ENCODE measurements at places on chromosomes 1 and 21.

- no peak for DNase-seq
Measured at GRCh38 chr1:184622136-184622823, 132.4 kb downstream of the EDEM3 start.

DNA sequence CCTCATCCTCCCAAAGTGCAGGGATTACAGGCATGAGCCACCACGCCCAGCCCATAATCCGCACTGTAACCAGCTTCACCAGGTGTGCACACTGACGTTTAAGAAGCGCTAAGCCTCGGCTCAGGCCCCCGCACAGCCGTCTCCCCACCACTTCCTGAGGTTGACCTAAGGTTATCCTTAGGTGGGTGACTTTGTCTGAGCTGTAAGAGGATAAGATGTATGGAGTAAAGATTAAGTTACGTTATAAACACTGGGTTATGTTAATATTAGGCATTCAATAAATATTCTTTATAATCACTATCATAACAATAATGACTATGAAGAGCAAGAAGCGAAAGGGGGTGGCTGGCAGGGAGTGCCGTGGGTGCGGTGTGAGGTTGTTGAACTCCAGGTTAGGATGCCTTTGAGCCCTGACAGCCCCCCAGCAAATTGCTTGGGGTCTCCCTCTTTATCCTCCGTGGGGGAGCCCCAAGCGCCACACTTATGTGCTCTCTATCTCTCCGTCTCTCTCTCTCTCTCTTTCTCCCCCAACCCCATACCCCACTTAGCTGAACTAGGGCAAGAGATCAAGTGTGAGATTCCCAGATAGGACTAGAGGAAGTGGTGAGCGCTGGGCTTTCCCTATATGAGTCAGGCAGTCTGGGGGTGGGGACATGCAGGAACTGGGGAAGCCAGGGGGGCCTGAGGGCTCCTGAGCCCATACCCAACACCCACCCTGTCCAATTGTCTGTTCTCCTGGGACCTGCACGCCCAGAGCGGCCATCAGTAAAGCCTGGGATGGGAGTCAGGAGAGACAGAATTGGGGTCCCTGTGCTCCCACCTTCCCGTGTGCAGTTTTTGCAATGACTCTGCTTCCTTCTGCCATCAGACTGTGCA lies 7.6 kb downstream of the EFHD2 start:
- no peak for DNase-seq

DNA sequence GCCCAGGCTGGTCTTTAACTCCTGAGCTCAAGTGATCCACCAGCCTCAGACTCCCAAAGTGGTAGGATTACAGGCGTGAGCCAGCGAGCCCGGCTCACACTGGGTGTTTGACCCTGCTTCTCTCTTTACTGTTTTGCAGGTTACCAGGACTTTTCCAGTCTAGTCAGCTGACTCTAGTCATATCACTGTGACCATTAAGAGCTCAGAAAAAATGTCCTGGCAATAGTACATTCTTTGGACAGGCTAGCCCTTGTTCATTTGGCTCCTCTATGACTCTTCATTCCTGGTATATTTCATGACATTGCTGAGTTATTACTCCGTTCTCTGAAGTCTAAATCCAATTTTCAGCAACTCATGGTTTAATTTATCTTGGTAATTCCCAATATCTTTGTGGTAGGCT lies 8.0 kb upstream of the CA6 start:
- DNase-seq = no peak

DNA sequence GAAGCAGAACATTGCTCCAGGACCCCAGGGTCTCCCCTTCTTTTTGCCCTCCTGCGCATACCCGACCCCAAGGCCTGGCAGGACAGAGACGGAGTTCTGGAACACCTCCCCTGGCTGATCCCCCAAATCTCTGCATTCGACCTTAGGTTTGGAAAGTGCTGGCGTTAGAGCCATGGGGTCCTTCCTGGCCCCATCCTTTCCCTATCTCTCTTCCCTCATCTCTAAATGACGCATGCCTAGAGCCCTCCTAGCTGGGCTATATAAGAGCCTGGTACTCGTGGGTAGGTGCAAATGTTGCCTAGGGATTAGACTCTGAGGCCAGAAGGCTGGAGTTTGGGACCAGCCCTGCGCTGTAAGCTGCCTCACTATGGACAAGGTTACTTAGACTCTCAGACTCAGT lies 16.6 kb downstream of the SLC26A9 start:
- no peak for DNase-seq

GRCh38 chr1:11576109-11576875 lies 77.9 kb downstream of the FBXO2 start:
- DNase-seq = no peak

- no peak for DNase-seq
Measured at GRCh38 chr1:19045898-19046880, 89.7 kb upstream of the IFFO2 start.
